CMK (cell line): ENCODE measurements at places on chromosomes 4 and X.

DNA sequence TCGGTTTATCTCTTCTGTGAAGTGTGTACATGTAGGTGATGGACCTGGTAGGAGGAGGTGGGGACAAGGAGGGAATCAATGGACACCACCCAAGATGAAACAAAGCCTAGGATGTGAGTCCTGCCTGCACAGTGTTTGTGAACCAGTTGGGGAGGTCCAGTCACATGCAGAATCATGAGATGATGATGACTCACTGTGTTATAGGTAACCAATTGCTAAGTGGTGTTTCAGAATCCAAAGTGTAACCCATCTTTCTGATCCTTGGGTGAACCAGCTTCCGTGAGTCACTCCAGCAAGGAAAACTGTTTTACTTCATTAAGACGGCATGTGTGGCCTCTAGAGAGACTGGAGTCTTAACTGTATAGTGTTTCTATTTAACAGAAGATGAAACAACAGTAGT, 57.9 kb upstream of the HPF1 start:
- DNase-seq = no peak

- DNase-seq = no peak
These were observed 65.1 kb upstream of the C4orf54 start for GRCh38 chr4:99722725-99723124.

- no peak for DNase-seq
These were observed 19.3 kb downstream of the CLTRN start for GRCh38 chrX:15645266-15645665.

DNA sequence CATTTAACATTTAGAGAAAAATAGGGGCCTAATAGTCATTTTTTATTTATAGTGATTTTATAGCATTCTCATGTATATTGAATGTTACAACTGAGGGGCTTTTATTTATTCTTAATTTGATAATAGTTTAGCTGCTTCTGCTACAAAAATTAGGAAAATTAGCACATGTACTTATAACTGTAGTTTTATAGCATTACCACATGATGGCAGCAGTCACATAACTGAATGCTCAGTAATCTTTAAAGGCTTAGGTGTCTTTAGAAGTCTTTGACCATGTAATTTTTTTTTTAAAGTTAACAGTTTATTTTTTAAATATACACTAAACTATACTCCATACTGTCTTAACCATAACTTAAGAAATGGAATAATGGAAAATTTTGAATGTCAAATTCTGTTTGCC, 136.6 kb downstream of the STAG2 start:
- DNase-seq = no peak

- DNase-seq = no peak
These were observed 109.7 kb upstream of the ARX start for GRCh38 chrX:25125483-25125882.

DNA sequence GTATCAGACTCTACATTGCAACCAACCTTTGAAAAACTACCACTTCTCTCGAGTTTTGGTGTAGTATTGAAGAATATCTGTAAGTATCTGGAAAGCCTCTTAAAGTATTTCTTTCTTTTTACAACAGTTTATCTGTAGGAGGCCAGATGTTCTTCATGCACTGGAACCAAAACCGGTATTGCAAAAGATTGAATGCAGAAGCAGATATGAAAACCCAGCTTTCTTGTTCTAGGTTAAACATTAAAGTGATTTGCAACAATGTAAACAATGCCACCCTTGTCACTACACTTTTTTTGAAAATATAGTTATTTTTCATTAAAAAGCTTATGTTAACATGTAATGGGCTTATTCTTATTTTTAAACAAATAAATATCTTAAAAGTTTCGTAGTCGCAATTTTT, 27.2 kb downstream of the PLS3 start:
- no peak for DNase-seq
